Cortex of kidney (tissue), 1 donor: ENCODE measurements at places on chromosomes 5 and 9.

- DNase-seq: no peak
Observed at GRCh38 chr9:125631391-125632085, 75.5 kb downstream of the MAPKAP1 start.

DNA sequence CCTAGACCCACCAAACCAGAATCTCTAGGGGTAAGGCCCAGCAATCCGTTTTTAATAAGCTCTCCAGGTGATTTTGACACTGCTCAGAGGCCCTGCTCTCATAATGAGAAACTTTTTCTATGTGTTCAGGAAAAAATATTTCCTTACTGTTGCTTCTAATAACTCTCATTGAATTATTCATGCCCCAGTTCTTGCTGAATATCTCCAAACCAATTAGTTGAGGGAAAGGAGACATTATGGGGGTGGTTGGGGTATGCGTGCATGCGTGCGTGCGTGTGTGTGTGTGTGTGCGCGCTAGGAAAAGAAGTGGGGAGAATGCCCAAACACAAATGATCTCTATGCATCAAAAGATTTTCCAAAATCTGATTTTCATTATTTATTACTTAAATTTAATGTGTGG is 411.4 kb downstream of the PIK3R1 start:
- no peak for DNase-seq

DNA sequence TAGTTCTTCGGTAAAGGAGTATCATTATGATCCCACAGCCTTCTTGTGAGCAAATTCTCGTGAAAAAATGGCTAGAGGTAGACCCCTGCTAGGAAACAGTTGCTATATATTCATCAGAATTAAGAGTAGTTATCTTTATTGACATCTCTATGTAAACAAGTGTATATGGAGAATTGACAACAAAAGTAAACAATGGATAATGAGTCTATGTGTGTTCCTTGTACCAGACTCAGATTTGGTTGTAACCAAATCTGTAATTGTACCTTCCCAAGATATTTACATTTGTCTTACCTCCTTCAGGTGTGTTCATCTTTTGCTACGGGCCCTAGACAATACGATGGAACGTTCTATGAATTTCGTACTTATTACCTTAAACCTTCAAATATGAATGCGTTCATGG is 2.1 kb downstream of the NIPSNAP3B start:
- DNase-seq: no peak

GRCh38 chr5:115465431-115465830 is 79.1 kb downstream of the FEM1C start:
- DNase-seq: no peak

DNA sequence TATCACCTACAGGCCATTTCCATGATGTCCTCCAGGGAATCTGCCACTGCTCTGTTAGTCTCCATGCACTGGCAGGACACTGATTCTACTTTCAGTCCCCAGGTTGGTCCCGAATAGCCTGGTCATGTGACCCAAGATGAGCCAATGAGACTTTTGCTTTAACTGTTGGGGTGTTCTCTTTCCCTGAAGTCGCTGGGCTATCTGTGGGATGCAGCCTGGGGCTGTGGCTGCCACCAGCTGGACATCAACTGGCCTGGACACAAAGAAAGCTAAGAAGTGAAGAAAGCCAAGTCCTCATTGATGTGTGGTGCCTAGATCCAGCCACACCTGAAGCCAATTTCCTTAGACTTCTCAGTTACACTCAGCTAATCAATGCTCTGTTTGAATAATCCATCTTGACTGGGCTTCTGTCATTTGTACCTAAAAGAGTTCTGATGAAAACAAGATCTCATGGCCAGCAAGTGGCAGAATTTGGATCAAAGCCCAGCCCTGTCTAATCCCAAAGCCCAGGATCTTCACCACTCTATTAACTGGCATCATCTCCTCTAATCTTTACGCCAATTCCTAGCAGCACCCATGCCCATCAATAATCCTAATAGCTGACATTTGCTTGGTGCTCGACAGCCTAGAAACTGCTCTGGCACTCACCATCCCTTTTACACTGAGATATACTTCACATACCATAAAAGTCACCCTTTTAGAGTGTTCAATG is 37.0 kb downstream of the SH3PXD2B start:
- no peak for DNase-seq

DNA sequence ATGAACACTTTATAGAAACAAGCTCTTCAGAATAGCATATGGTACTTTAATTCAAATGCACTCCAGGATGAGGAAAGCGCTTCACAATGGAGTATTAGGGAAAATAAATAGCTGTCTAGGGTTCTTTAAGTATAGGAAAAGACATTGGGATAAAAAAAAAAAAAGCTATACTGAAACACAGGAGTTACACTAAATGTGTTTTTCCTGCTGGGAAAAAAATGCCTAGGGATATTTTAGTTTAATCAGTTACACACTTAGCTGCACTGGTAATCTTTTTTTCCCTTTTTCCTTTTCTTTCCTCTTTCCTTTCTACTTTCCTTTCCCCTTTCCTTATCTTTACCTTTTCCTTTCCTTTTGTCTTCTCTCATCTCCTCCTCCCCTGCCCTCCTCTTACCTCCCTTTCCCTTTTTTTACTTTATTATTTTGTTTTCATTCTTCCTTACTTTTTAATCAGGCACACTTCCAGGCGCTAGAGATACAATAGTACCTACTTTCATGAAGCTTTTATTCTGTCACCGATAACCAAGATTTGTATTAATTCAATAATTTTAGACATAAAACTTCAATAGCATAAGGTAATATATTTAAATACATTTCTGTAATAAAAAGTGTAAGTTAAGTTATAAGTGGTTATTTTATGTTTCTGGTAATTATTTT is 758.7 kb downstream of the CDH18 start:
- DNase-seq: no peak
